ENCODE measurements at places on chromosomes 2 and 18.
A peak's percentile ranks its signal among the peaks of the same experiment; 100 is the strongest.

- DNase-seq: no peak
These were observed 9.7 kb downstream of the TNS1 start for GRCh38 chr2:217993138-217993537.

DNA sequence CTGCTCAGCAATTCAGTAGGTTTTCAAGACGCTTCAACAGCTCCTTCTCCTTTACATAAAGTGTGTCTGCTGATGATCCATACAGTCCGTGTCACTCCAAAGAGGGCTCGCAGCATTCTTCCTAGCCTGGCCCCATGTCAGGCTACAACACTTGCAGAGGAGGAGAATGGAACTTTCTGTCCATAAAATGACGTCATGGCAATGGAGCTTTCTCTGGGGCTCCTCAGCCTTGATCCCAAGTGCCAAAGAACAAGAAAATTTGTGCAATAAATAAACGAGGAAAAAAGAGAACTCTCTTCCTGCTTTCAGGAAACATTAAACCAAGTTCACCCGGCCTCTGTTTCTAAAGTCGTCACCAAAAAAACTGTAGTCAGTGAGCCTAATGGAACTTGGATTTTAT lies 199.5 kb upstream of the MEIS1 start:
- DNase-seq: no peak

- DNase-seq: peak; percentile 44
These were observed 87.2 kb downstream of the LONRF2 start for GRCh38 chr2:100235098-100235497.

GRCh38 chr2:232551250-232551638 lies 755 bp downstream of the EIF4E2 start:
- DNase-seq: no peak

DNA sequence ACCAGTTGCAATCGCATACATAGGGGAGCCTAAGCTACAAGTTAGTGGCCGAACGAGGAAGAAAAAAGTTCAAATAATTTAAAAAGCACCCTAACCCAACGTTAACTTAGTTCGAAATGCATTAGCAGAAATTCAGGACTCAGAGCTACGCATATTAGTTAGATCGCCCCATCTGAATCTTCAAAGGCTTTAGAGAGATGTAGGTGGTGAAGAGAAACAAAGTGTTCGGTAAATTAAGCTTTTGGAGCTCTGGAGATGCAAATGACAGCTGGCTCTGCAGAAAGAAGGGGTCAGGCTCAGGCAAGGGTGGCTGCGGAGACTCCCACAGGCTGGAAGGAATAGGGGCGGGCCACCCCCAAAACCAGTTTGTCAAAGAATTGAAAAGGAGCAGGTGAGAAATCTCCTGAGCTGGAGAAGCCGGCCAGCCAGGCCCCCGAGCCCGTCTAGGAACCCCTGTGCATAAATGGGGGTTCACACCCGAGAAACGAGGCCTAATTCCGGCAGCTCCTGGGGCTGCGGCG lies 621 bp downstream of the TXNL1 start:
- no peak for DNase-seq
